ENCODE measurements at places on chromosomes 4 and X.

GRCh38 chr4:169079942-169080827, 70.1 kb upstream of the CBR4 start:
- DNase-seq, result no peak

- DNase-seq, result no peak
Measured at GRCh38 chr4:6733358-6734164, 17.6 kb downstream of the BLOC1S4 start.

- DNase-seq, result no peak
Measured at GRCh38 chrX:12249997-12250396, 111.7 kb downstream of the FRMPD4 start.

GRCh38 chr4:1601533-1601835, 82.6 kb downstream of the FAM53A start:
- DNase-seq, result no peak

DNA sequence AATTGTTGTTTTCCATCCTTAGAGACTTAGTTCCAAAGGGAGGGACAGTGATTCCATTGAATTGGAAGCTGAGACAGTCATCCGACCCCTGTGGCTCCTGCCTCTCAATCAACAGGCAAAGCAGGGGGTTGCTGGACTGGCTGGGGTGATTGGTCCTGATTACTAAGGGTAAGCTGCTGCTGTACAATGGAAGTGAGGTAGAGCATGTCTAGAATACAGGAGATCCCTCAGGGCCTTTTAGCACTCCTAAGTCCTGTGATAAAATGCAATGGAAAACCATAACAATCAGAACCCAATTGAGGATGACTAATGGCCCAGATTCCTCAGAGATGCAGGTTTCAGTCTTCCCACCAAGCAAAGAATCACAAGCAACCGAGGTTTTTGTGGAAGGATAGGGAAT, 127.6 kb downstream of the AASDH start:
- DNase-seq, result no peak

- DNase-seq, result no peak
Measured at GRCh38 chr4:153745651-153746050, 14.2 kb downstream of the RNF175 start.

- no peak for DNase-seq
Measured at GRCh38 chr4:71221510-71222466, 117.0 kb upstream of the SLC4A4 start.

- DNase-seq, result no peak
Measured at GRCh38 chr4:29046186-29046585, 1674.0 kb upstream of the PCDH7 start.

DNA sequence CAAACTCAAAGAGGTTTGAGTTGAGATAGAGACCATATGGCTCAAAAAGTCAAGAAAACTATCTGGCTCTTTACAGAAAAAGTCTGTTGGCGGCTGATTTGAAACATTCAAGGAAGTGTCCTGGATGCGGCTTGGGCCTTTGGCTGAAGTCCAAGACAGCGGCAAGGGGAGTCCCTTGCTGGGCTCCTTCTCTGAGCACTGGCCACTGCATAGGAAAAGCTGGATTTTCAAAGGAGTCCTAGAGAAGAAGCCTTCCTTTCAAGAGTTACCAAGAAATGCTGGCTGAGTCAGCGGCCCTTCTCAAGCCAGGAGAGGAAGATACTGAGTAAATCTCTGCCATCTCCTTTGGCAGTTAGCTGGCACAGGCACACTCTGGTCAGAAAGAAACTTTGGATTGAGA, 12.1 kb downstream of the APLN start:
- no peak for DNase-seq

- DNase-seq, result no peak
Measured at GRCh38 chr4:119834906-119835612, 206.5 kb upstream of the PDE5A start.

DNA sequence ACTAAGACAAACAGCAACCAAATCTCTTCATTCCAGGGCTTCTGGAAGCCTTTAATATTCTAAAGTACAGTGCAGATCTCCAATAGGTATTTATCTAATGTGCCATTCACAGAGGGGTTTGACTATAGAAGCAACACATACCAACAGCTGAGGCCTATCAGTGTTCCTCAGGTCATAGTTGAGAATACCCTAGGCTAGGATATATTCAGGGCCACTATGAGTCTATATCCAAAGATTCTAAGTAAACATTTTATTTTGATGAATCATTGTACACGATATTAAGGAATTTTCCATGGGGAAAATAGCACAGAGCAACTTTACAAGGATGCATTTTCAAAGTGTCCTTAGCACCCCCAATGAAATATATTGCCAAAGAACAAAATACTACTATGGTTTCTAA, 9.7 kb downstream of the SMIM10 start:
- DNase-seq, result no peak

- DNase-seq, result no peak
Measured at GRCh38 chrX:24528605-24529004, 63.5 kb downstream of the PDK3 start.

GRCh38 chr4:8013976-8014726, 74.5 kb upstream of the AFAP1 start:
- no peak for DNase-seq
